ENCODE measurements at places on chromosomes 6 and 20. TPM values are rescaled to one million over a fixed set of nuclear protein-coding genes. Genes with fewer than 3 reads are reported as not detected.

Gene GPR63
- 0.94 TPM for total RNA-seq

Gene SRSF12
- 0.42 TPM for total RNA-seq

Gene HNF4A
- not detected for total RNA-seq

Gene RAB44
- total RNA-seq: 0.11 TPM

Gene PNPLA1
- total RNA-seq: 0.64 TPM

Gene MUC21
- 322 TPM for total RNA-seq

Gene CD93
- total RNA-seq: 4.5 TPM

Gene R3HDML
- not detected for total RNA-seq

Gene EDN3
- 7.5 TPM for total RNA-seq

DNA sequence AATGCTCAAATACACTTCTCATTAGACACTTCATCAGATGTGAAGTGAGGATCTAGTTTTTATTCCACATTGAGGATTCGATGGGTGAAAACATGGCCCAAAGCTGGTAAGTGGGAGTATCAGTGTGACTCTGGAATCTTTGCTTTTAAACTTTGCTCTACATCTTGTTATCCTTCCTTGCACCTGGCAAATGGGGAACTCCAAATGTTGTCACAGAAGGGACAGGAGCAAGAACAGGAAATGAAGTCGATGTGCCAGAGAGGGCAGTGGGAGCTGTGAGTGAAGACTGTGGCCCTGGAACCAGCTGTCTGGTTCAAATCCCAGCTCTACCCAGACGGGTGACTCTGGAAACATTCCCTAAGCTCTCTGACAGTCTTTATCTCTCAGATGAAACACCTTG lies 86.7 kb upstream of the AGPAT4 start:
- DNase-seq: no peak

DNA sequence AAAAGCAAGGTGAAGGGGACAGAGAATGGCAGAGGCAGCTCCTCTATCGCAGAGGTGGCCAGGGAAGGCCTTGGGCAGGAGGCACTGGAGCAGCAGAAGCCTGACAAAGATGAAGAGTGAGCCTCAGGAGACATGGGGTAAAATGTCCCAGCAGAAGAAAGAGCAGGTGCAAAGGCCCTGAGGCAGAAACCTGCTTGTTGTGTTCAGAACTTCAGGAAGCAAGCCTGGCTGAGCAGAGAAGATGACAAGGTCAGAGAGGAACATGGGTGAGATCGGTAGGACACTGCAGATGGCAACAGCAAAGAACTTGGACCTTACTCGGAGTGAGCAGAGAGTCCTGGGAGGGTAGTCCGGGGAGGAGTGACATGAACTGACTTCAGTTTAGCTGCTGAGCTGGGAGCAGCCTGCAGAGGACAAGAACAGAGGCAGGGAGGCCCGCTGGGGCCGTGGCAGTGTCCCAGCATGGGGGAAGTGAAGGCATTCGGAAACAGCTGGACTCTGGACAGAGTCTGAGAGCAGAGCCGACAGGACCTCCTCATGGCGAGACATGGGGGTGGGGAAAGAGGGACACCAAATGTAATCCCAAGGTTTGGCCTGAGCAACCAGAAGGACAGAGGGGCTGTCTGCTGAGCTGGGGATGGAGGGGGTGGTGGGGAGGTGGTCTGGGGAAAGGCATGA lies 106.3 kb downstream of the PREX1 start:
- no peak for DNase-seq

GRCh38 chr6:23696992-23697391 lies 429.0 kb upstream of the NRSN1 start:
- DNase-seq: no peak

DNA sequence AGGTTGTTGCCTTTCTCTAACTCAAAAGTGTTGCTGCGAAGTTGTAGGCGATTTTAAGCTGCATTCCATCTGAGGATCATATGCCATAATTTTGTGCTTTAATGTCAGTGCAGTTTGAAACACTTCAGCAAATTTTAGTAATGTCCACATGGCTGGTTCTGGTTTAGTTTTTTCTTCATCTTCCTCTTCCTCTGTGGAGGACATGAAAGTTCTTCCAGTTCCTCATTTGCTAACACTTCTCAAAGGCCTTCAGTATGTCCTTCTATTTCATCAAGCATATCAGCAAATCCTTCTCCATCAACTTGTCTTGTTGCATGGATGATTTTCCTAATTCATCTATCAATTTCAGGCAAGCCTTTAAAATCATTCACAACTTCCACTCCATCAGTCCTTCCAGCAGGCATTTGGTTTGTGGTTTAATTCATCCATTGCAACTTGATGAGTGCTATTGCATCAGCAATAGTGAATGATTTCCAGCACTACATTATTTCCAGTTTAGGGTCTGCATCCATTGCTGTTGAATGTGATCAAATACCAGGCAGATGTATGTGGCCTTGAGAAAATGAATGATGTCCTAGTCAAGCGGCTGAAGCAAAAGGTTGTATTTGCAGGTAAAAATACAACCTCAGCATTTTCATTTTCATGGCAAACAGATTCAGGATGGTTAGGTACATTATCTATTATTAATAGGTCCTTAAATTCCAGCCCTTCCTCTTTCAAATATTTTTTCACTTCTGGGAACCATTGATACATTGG lies 20.2 kb downstream of the SHLD1 start:
- no peak for DNase-seq

DNA sequence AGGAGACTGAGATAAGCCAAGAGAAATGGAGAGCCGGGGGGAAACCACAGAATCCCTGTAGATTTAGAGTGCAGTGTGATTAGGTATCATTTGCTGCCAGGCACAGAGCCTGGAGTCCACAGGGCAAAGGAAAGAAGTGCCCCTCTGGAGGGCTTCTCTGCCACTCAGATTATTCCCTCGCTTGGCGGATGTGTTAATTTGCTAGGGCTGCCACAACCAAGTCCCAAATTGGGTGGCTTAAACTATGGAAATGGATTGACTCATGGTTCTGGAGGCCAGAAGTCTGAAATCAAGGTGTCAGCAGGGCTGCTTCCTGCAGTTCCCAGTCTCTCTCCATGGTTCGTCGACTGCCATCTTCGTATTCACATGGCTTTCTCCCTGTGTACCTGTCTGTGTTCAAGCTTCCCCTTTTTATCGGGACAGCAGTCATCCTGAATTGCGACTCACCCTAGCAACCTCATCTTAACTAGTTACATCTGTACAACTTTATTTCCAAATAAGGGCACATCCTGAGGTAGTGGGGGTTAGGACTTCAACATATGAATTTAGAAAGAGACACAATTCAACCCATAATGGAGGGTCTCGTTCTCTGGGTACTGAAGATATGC lies 122.2 kb downstream of the ANKRD60 start:
- DNase-seq: no peak

- no peak for DNase-seq
Measured at GRCh38 chr6:13913226-13914001, 11.3 kb upstream of the RNF182 start.

- no peak for DNase-seq
Measured at GRCh38 chr20:62401331-62401779, 5.7 kb downstream of the CABLES2 start.

GRCh38 chr6:14001329-14002012 lies 76.7 kb downstream of the RNF182 start:
- no peak for DNase-seq

GRCh38 chr6:105369145-105369544 lies 33.7 kb downstream of the PREP start:
- DNase-seq: no peak

DNA sequence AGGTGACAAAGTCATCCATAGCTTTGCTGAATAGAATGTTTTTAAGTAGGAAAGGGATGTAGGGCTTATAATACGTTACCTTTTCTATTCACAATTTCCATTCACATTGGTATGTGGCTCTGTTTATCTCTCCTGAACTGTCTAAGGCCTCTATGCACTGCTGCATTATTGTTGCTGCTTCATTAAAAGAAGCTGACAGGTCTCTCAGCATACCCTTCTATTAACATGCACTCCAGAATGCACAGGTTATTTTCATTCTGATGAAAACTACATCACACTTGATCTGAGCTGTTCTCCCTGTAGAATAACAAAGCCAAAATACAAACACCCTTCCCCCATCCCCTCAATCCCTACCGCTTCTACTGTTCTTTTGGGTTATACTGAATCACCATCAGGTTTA lies 399.3 kb downstream of the TBC1D32 start:
- no peak for DNase-seq

- DNase-seq: no peak
Measured at GRCh38 chr20:925516-925915, 9.4 kb upstream of the ANGPT4 start.

- no peak for DNase-seq
Measured at GRCh38 chr20:52275181-52275691, 83.7 kb upstream of the ZFP64 start.

GRCh38 chr20:44582311-44583025 lies at the start of gene PKIG:
Gene PKIG, plus strand, starts transcription at chr20:44582579. Its CDS starts 31,978 bp downstream, at chr20:44614557.
- no peak for DNase-seq

DNA sequence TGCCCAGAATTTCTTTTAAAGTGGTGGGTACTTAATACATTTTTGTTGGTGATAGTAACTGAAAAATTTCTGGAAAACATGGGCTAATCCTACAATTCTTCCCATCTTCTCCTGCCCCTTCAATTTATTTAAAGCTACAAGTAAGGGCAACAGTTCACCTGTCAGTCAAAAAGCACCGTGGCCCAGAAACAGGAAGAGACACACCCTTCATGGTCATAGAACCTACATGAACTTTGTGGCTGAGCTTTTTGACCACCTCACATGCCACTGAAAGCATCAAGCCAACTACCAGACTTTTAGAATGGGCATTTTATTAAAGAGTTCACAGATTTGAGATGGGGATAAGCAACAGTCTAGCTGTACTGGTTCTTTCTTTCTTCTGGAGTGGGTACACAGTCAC lies 201.1 kb upstream of the CNR1 start:
- no peak for DNase-seq

GRCh38 chr20:20992686-20993360 lies 113.3 kb downstream of the LINC00237 start:
- no peak for DNase-seq
